ENCODE measurements at places on chromosomes 7 and 10.

DNA sequence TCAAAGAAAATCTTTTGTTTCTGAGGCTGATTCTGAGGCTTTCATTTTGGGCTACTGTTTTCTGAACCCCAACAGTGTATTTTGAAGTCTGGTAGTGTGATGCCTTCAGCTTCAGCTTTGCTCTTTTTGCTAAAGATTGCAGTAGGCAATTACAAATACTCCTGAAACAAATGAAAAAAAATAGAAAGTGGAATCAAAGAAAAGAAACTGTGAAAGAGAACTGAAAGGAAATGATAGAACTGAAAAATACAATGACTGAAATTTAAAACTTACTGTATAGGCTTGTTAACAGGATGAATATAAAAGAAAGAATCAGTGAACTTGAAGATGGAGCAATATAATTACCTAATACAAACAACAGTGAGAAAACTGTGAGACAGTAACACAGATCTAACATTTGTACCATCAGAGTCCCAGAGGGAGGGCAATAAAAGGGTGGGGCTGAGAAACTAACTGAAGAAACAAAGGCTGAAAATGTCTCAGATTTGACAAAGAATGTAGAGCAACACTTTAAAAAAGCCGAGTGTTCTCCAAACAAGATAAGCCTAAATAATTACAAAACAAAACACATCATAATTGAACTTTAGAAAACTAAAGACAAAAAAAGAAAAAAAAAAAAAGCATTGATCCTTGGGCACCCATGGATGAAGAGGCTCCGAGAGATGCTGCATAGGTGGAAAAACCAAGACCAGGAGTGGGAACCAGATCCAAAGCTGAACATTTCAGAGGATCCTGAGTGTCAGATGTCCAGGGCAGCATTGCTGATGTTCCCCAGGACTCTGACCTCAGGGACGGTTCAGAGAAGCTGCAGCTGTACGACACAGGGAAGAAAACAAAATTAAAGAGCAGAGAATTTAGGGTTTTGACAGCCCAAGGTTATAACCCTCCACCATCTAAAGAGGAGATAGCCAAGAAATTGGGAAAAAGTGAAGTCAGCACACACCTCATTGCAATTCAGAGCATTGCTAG lies 223.2 kb upstream of the IGFBP3 start:
- no peak for DNase-seq

- DNase-seq: no peak
Observed at GRCh38 chr7:101589052-101589451, 40.0 kb downstream of the MYL10 start.

GRCh38 chr10:77993620-77994019 lies 35.7 kb downstream of the POLR3A start:
- no peak for DNase-seq

- no peak for DNase-seq
Observed at GRCh38 chr7:142405122-142405765, 147.4 kb upstream of the PRSS58 start.

GRCh38 chr10:74290708-74291107 lies 139.7 kb downstream of the ADK start:
- no peak for DNase-seq

GRCh38 chr7:17706734-17707133 lies 233.6 kb downstream of the SNX13 start:
- peak; percentile 13 for DNase-seq

DNA sequence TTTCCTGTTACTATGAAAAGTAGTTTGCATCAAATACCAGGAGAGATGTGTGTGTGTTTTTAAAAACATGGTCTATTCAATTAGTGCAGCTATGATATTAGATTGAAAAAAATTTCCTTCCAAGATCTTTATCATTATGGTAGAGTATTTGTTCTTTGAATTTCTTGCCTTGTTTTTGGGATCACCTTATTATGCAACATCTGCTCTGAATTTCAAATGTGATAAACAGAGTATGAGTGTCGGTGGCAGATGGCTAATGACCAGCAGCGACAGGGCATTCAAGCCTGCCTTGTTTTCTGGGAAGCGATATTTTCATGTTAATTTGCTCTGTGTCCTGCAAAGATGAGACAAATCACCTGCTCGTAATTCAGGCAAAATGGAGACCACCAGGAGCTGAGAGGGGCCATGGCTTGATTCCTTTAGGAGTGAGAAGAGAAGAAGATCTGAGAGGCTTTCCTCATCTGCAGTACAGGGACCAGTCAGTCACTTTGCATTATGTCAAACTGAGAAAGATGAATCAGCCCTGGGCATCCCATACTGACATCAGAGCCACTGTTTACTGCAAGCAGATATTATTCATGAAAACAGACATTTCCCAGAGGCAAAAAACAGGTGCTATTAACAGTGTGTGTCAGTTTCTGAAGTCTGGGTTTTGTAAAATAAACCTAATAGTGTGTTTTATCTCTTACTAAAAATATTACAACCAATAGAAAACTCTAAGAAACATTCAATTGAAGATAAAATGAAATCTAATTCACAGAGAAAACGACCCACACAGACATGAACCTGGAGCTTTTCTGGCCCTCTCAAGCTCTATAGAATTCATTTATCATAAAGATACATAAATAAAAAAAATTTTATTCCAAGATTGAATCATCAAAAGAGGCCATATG lies 67.6 kb downstream of the CDK6 start:
- no peak for DNase-seq

- DNase-seq: peak; percentile 72
Observed at GRCh38 chr10:133336577-133337369, at the start of gene CALY. Gene CALY (minus strand): TSS chr10:133336896. CDS start chr10:133328989, 7,907 bp downstream.

- no peak for DNase-seq
Observed at GRCh38 chr7:25663877-25664276, 435.6 kb upstream of the NPVF start.

GRCh38 chr10:61029411-61029810 lies 85.4 kb upstream of the RHOBTB1 start:
- DNase-seq: no peak

GRCh38 chr10:62543571-62544355 lies 169.6 kb downstream of the ZNF365 start:
- DNase-seq: no peak

- DNase-seq: no peak
Observed at GRCh38 chr7:128114806-128115205, 83.6 kb upstream of the LRRC4 start.

- no peak for DNase-seq
Observed at GRCh38 chr7:148394582-148394981, 196.0 kb upstream of the C7orf33 start.

- DNase-seq: no peak
Observed at GRCh38 chr7:82364671-82365070, 78.9 kb downstream of the CACNA2D1 start.

- DNase-seq: no peak
Observed at GRCh38 chr7:131511071-131511470, 45.4 kb downstream of the PODXL start.

DNA sequence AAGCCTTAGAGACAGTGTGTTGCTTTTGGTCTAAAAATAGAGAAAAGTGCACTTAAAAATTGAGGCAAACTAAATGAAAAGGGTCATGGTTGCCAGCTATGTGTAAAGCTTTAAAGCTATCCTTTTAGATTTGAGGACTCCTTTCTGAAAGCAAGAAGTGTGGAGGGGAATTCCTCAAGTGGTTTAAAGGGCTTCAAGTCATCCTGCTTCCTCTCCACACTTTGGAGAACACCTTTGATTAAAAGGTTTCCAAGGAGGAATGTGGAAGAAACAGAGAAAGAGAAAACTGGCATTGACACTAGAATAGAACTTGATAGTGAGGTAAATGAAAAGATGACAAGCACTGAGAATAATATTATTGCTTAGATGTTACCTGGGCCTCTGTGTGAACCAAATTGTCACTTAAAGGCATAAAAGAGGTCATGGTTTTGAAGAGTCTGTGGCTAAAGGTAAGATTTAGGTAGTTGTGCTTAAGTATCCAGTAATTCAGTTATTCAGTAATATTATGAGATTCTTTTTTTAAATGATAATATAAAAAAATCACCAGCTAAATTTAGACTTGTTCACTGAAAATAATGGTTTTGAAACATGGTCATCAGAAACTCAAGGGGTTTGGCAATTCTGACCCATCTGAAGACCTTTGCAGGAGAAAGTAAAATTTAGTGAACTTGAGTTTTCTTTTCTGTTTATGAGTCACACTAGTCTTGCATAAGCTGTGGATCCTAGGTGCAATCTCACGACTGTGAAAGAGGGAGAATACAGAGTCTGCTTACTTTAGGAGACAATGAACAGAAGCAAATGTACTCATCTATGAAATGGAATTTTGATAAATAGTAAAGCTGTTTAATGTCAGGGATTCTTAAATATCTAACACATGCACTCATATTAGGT lies 466.0 kb downstream of the KIF20B start:
- no peak for DNase-seq

DNA sequence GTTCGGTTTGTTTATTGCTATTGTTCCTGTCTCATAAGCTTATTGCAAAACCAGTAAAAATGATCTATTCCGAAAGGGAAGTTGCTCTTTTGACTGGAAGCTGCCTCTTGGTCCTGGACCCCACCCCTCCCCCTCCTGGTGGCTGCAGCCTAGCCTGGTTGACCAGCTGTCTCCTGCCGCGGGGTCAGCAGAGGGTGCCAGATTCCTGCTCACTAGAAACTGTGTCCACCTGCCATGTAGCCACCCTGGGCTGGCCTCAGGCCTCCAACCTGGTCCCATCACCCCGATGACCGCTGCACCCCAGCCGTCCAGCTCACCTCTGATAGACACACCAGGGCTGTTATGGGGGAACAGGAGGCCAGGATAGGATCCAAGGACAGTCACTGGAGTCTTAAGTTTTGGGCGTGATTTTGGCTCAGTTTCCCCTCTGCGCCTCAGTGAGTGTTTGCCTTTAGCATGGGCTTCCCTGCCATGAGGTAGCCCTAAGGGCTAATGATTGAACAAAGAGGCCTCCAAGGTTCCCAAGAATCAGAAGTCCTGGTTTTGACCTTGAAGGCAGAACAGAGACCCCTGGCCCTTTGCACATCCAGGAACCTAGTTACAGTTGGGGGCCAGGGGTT lies 32.9 kb upstream of the SLF2 start:
- DNase-seq: no peak

DNA sequence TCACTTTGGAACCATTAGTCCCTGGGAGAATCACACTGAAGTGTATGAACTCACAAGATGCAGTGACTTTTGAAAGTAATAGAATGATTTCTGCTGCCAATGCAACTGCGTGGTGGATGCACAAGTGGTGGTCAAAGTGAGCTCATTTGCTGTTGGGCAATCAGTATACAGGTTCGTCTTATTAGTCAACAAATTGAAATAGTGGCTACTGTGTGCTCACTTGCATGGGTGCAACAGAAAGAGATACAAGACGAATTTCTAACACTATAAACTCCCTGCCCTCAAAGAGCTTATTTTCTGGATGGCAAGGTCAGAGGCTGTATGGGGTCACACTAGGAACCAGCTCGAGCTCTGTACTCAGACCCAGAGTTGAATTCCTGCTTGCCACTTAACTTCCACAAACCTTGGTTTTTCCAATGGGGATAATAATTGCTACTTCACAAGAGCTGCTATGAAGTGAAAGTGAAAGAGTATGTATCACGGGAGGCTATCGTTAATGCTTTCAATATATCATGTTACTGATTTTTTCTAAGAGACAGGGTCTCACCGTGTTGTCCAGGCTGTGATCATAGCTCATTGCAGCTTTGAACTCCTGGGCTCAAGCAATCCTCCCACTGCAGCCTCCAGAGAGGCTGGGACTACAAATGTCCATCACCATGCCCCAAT lies 8.3 kb upstream of the BCL7B start:
- no peak for DNase-seq

GRCh38 chr10:113239566-113240350 lies 289.7 kb downstream of the TCF7L2 start:
- no peak for DNase-seq

- DNase-seq: no peak
Observed at GRCh38 chr7:1385809-1386622, 73.3 kb downstream of the MICALL2 start.

DNA sequence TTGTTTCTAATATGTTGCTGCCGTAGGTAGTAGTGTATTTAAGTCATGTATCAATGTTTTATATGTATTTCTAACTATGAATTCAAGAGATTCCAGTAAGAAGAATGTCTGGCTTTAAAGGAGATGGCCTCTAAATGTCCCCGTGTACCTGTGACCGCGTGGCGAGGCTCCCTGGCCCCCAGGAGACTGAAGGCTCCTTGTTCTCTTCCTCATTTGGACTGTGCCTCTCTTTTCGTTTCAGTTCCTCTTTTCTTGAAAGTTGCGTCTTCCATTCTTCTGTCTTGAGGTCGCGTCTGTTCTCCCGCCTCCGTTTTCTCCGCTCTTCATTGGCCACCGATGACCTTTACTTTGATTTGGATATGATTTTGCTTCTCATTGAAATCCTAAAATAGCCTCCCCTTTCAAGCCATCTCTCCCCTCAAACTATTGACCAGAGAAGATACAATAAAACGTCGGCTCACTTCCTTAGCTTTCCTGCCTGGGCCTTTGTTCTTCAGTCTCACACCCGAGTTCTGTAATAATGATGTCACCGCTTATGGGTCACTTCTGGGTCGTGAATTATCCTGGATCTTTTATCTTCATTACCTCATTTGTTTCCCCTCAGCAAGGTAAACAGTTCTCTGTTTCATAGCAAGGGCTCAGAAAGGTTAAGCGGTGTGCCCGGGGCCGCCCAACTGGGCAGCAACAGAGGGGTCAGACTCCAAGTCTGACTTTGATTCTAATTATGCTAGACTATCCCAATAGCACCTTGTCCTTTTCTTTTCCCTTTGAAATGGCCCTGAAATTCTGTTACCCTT lies 28.7 kb downstream of the WIPI2 start:
- no peak for DNase-seq

DNA sequence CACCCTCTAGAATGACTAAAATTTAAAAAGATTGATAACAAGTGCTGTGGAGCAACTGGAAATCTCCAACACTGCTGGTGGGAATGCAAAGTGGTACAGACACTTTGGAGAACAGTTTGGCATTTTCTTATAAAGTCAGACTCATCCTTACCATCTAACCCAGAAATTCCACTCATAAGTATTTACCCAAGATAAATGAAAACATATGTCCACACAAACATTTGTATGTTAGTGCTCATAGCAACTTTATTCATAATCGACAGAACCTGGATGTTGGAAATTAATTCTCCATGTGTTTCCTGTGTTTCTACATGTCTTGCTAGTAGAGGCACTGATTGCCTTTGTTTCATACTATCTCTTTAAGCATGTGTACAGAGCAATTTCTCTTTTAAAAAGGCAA lies 282.4 kb downstream of the AHR start:
- DNase-seq: no peak

- DNase-seq: no peak
Observed at GRCh38 chr10:92241158-92241500, 49.7 kb downstream of the CPEB3 start.
